Muscle of leg (tissue), 16 donors: ENCODE measurements at places on chromosomes 7 and 10.

DNA sequence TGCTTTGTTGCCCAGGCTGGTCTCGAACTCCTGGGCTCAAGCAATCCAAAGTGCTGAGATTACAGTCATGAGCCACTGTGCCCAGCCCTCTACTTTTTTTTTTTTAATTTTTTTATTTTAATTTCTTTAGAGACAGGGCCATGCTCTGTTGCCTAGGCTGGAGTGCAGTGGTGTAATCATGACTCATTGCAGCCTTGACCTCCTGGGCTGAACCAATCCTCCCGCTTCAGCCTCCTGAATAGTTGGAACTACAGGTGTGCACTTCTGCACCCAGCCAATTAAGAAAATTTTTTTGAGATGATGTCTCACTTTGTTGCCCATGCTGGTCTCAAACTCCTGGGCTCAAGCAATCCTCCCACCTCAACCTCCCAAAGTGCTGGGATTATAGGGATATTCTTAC lies 528.6 kb downstream of the GATA3 start:
- no peak overlapping the region for H3K4me3 ChIP-seq
- DNase-seq, result no peak
- no peaks in the 10 kb centered on the region for H3K4me1 ChIP-seq
- no peaks in the 10 kb centered on the region for H3K36me3 ChIP-seq
- no peaks in the 10 kb centered on the region for H3K27me3 ChIP-seq

- H3K36me3 ChIP-seq, result no peaks in the 10 kb centered on the region
- no peaks in the 10 kb centered on the region for H3K27me3 ChIP-seq
- no peak overlapping the region for H3K4me3 ChIP-seq
- H3K27ac ChIP-seq, result no peak overlapping the region
- no peak for DNase-seq
Observed at GRCh38 chr10:128716181-128716580, 590.0 kb upstream of the MKI67 start.

- H3K27me3 ChIP-seq, result peaks cover 2% of the 10 kb centered on the region
- H3K4me1 ChIP-seq, result no peaks in the 10 kb centered on the region
- no peak overlapping the region for H3K4me3 ChIP-seq
- no peak for DNase-seq
- no peak overlapping the region for H3K27ac ChIP-seq
- no peaks in the 10 kb centered on the region for H3K36me3 ChIP-seq
Observed at GRCh38 chr10:2150288-2150687, 413.0 kb upstream of the ADARB2 start.

GRCh38 chr10:72416661-72417060 lies 61.9 kb upstream of the DNAJB12 start:
- no peak for DNase-seq
- H3K4me3 ChIP-seq, result no peak overlapping the region
- peaks cover 3% of the 10 kb centered on the region for H3K4me1 ChIP-seq
- H3K36me3 ChIP-seq, result peaks cover 16% of the 10 kb centered on the region
- no peak overlapping the region for H3K27ac ChIP-seq

- H3K27ac ChIP-seq, result no peak overlapping the region
- no peaks in the 10 kb centered on the region for H3K36me3 ChIP-seq
- peaks cover 6% of the 10 kb centered on the region for H3K4me1 ChIP-seq
- no peak overlapping the region for H3K4me3 ChIP-seq
- peaks cover 9% of the 10 kb centered on the region for H3K27me3 ChIP-seq
Observed at GRCh38 chr10:1467334-1468076, 269.8 kb downstream of the ADARB2 start.

DNA sequence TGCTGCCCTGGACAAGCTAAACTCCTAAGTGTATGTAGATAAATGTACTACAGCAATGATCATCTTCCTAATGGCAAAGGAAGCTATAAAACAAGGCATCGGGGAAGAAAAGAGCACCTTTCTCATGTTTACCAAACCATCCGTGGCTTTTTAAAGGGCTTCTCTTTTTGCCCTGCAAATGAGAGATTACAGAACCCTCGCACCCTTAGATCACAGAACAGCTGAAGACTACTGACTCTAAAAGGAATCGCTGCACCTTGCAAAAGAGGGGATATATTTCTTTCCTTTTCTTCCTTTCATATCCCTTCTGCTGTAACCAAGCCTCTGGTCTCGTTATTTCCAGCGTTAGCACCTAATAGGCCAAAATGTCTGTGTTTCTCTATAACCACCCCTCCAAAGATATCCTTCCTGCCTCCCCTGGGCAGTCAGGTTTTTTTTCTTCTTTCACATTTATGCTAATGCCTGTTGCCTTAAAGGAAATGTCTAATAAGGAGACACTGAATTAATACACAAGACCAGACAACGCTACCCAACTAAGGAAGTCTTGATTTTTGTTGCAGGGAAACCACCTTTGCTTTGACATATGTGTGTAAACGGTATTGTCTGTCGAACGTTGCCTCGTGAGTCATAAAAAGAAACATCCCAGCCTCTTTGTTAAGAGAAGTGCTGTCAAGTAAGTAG lies 10.5 kb downstream of the ST8SIA6 start:
- H3K27me3 ChIP-seq, result peaks cover 4% of the 10 kb centered on the region
- H3K4me1 ChIP-seq, result no peaks in the 10 kb centered on the region
- no peak overlapping the region for H3K27ac ChIP-seq
- no peak for DNase-seq
- H3K36me3 ChIP-seq, result no peaks in the 10 kb centered on the region
- H3K4me3 ChIP-seq, result no peak overlapping the region

GRCh38 chr10:131726076-131726880 lies 174.5 kb upstream of the PPP2R2D start:
- peaks cover 5% of the 10 kb centered on the region for H3K27me3 ChIP-seq
- H3K4me3 ChIP-seq, result no peak overlapping the region
- no peak overlapping the region for H3K27ac ChIP-seq
- no peaks in the 10 kb centered on the region for H3K36me3 ChIP-seq

GRCh38 chr7:140506788-140507464 lies 27.6 kb upstream of the MKRN1 start:
- H3K4me1 ChIP-seq, result peaks cover 16% of the 10 kb centered on the region
- H3K36me3 ChIP-seq, result no peaks in the 10 kb centered on the region
- no peaks in the 10 kb centered on the region for H3K27me3 ChIP-seq
- no peak overlapping the region for H3K4me3 ChIP-seq
- peak; percentile 79 for DNase-seq
- peak overlapping the region; percentile 81 for H3K27ac ChIP-seq

DNA sequence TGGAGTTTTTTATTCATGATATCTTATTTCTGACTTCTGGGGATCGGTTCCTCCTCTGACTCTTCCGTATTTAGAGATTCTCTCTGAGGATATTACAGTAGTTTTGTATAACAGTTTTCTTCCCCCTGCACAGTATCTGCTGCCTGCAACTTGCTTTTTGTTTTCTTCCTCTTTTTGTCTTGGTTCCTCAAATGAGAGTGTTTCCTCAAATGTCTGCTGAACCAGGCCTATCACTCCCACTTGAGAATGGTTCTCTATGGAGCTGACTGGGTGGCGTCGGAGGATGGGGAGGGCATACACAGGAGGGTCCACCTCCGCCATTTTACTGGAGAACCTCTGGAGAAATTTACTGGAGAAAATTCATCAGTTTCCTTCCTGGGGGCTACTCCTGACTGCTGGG lies 27.7 kb downstream of the ARHGAP22 start:
- no peak overlapping the region for H3K27ac ChIP-seq
- peak; percentile 64 for DNase-seq
- no peaks in the 10 kb centered on the region for H3K36me3 ChIP-seq
- no peak overlapping the region for H3K4me3 ChIP-seq

- DNase-seq, result no peak
- H3K36me3 ChIP-seq, result no peaks in the 10 kb centered on the region
- no peak overlapping the region for H3K27ac ChIP-seq
- no peak overlapping the region for H3K4me3 ChIP-seq
Observed at GRCh38 chr10:28497313-28498126, 35.4 kb upstream of the WAC start.

DNA sequence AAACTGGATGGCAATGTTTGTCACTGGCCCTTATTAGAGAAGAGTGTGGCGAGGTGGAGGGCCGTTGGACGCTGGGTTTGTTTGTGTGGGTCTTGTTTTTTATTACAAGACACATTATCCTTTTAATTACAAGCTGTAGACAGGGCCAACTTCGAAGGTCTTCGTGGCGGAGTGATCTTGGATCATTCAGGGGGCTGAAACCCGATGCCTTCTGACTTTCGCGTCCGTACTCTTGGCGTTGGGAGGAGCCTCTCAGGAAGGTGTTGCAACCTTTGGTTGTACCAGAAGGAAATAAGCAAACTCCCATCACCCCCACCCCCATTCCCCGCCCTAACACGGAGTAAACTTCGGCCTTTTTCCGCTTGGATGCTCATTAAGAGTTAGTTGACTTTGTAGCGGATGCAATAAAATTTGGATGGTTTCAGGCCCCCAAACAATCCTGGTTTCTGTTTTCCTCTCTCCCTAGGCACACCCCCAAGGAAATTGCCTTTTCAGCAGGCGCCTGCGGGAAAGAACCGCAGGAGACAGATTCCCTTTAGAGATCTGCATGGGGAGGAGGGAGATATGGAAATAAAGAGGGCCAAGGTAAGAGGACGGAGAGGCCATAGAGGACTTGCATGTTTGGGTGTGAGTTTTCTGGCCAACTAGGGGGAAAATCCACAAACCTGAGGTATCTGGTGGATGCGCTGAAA lies 294.5 kb upstream of the NFE2L3 start:
- H3K4me1 ChIP-seq, result peaks cover 53% of the 10 kb centered on the region
- DNase-seq, result no peak
- H3K4me3 ChIP-seq, result peak overlapping the region; percentile 53
- H3K27me3 ChIP-seq, result peaks cover 63% of the 10 kb centered on the region

GRCh38 chr10:103869336-103869735 lies 14.0 kb upstream of the SH3PXD2A start:
- peaks cover 8% of the 10 kb centered on the region for H3K4me1 ChIP-seq
- no peak overlapping the region for H3K4me3 ChIP-seq
- no peaks in the 10 kb centered on the region for H3K36me3 ChIP-seq
- no peak for DNase-seq

- no peaks in the 10 kb centered on the region for H3K27me3 ChIP-seq
- no peaks in the 10 kb centered on the region for H3K4me1 ChIP-seq
- H3K4me3 ChIP-seq, result no peak overlapping the region
- H3K36me3 ChIP-seq, result peaks cover 4% of the 10 kb centered on the region
Observed at GRCh38 chr10:112711366-112711765, 238.7 kb upstream of the TCF7L2 start.

DNA sequence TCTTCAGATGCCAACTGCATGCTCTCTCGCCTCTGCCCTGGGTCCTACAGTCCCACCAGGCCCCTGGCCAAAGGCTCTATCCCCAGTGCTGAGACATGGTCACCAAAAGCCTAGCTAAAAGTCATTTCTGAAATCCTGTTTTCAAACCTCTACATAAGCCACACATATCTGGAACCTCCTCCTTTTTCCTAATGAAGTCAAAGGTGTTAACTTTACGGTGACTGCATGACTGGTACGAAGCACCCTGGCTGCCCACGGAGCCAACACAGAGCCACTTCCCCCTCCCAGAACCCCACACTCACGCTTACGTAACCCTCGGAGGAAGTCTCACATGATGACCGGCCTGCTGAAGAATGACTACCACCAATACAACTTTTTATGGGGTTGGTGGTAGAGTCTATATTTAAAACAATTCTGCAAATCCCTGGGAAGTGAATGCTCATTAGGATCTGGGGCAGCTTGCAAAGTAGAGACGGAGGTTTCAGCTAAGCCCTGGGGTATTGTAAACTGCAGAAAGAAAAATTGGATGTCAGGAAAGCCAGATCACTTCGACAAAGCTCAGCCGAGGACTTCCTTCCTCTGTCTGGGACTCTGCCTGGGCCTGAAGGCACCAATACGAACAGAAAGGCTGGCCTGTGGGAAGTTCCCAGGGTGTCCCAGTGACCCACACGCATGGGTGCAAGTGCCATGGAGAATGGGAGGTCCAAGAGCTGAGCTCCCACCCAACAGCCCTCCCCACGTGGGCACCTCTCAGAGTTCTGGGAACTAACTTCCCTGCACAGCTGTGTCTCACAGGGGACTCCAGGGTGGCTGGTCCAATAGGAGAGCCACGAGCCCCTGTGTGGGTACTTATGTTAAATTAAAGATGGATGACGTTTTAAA lies 50.7 kb downstream of the PDGFA start:
- H3K4me3 ChIP-seq, result no peak overlapping the region
- peak overlapping the region; percentile 67 for H3K27ac ChIP-seq
- DNase-seq, result no peak

GRCh38 chr10:74077416-74077815 lies 73.2 kb downstream of the AP3M1 start:
- H3K27ac ChIP-seq, result no peak overlapping the region
- H3K36me3 ChIP-seq, result peaks cover 35% of the 10 kb centered on the region
- DNase-seq, result no peak
- no peaks in the 10 kb centered on the region for H3K27me3 ChIP-seq
- H3K4me3 ChIP-seq, result no peak overlapping the region
